Fibroblast of skin of right biceps (primary cell): ENCODE measurements at places on chromosomes 11 and 22.
A peak's percentile ranks its signal among the peaks of the same experiment; 100 is the strongest.

DNA sequence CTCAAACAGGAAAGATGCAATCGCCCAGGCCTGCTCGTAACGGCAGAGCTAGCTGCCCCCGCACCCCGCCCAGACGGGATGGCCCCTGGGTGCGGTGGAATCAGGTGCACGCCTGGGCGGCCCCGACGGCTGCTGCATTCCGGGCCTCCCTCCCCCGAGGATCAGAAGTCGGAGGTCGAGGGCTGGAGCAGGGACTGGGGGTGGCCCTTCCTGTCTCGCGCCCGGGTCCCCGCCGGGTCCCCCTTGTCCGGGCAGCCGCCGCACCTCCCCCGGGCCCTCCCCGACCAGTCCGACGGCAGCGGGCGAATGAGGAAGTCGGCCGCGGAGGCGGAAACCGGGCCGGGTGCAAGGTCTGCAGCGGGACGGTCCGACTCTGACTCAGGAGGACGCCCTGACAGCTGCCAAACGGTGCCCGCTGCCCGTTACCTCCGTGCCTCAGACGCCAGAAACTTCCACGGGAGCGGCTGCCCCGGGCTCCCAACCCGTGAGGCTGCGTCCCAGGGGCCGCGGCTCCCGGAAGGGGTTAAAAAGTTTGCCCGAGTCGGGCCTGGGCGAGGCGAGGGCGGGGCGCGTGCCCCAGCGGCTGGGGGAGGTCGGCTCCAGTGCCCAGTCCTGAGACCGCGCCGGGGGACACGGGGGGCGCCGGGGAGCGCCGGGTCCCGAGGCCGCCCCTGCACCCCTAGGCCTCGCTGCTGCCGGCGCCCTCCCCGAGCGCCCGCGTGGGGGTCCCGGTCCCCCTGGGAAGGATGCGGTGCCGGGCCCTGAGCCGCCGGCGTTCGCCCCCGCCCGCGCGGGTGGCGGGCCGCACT lies 663 bp downstream of the MYH9 start:
- no peak for DNase-seq

GRCh38 chr11:126891556-126892217 lies 108.9 kb downstream of the KIRREL3 start:
- DNase-seq: no peak

DNA sequence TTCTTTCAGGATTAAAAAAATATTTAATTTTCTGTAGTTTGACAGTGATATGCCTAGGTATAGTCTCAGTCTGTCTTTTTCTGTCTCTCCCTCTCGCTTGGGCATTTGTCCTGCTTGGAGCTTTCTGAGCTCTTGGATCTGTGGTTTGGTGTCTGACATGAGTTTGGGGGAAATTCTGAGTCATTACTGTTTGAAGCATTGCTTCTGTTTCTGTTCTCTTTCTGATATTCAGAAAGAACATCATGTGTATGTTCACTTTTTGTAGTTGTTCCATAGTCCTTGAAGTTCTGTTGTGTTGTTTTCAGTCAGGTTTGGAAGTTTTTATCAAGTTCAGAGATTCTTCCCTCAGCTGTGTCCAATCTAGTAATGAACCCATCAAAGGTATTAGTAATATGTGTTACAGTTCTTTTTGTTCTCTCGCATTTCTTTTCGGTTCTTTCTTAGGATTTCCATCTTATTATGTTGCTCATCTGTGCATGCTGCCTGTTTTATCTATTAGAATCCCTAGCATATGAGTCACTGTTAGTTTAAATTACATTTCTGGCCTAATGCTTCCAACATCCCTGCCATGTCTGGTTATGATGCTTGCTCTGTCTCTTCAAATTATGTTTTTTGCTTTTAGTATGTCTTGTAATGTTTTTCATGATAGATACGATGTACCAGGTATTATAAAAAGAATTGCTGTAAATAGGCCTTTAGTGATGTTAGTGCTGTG lies 48.4 kb downstream of the DDX10 start:
- DNase-seq: peak; percentile 58

GRCh38 chr22:30921108-30921507 lies 47.5 kb downstream of the MORC2 start:
- DNase-seq: no peak

DNA sequence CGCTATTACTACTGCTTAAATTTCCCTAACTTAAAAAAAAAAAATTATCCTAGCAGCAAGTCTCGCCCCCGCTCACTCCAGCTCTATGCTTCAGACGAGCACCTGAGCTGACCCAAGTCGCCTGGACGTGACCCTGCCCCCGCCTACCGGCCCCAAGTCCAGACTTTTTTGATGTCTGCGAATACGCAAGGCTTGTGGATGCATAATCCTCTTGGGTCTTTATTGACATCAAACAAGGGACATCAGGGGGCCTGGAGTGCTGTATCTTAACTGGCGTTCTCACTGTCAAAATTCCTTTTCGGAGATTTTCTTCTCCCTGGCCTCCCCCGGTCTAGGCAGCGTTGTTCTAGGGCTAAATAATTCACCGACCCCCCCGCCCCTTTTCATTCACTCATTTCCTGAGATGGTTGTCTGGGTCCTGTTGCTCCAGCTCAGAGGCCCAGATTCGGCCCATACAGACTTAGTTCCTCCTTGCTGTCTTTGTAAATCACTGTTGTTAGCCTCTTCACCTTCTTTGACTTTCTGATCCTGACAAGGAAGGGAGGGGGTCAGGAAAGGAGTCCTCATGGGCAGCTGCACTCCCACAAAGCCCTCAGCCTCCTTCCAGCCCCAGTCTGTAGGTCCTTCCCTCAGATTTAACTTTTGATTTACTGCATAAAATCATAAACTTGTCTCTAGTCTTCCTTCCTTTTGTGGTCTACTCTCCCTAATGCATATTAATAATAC lies 601 bp upstream of the LRP4 start:
- no peak for DNase-seq

GRCh38 chr22:39746600-39747262 lies 146.8 kb downstream of the ENTHD1 start:
- DNase-seq: no peak

DNA sequence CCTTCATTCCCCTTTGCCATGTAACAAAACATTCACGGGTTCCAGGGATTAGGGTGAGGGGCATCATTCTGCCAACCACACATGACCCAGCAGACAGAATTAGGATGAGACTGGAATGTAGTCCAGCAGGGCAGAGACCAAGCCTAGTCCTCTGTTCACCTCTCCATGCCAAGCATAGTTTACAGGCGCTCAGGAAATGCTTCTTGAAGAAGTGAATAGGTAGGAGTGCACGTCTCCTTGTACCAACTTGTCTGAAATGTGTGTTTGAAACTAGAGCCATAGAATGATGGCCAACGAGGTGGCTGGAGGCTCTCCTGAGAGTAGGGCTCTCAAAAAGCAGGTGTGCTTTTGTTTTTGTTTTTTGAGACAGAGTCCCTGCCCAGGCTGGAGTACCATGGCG lies 8.2 kb downstream of the SPINDOC start:
- no peak for DNase-seq

DNA sequence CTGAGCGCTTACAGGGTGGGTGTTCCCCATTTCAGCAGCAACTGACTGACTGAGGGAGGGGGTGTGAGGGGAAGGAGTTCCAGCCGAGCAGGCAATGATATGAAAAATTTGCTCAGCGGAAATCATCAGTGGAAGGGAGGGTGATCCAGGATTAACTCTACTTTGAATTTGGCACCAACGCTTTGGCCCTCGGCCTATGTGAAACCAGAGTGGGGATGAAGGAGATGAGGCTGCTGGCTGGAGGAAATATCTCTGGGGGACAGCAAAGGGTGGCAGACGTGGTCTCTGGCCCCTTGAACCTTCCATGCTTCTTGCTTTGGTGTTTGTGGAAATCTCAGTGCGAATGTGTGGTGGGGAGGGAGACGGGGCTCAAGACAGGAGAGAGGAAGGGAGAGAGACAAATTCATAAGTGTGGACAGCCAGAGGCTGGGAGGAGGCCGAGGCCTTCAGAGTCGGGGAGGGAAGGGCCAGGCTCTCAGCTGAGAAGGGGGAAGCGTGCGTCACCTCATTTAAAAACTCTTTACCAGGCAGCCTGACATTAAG lies 83.6 kb downstream of the FDX1 start:
- DNase-seq: no peak

- DNase-seq: no peak
Observed at GRCh38 chr22:44881624-44882023, 128.2 kb downstream of the PHF21B start.

DNA sequence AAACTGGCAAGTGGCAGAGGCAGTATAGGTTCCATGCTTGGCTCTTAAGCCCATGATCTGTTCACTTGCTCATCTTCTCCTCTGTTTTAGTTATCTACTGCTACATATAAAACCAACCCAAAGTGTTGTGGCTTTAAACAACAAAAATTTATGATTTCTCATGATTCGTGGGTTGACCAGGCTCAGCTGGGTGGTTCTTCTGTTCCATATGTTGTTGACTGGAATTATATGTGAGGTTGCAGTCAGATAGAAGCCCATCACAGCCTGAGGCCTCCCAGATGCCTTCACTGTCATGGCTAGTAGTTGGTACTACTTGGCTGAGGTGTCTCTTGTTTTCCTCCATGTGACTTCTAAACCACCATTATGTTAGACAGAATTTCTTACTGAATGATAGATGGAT lies 632.6 kb downstream of the NELL1 start:
- DNase-seq: no peak

- DNase-seq: no peak
Observed at GRCh38 chr22:49371325-49372110, 456.2 kb downstream of the BRD1 start.

DNA sequence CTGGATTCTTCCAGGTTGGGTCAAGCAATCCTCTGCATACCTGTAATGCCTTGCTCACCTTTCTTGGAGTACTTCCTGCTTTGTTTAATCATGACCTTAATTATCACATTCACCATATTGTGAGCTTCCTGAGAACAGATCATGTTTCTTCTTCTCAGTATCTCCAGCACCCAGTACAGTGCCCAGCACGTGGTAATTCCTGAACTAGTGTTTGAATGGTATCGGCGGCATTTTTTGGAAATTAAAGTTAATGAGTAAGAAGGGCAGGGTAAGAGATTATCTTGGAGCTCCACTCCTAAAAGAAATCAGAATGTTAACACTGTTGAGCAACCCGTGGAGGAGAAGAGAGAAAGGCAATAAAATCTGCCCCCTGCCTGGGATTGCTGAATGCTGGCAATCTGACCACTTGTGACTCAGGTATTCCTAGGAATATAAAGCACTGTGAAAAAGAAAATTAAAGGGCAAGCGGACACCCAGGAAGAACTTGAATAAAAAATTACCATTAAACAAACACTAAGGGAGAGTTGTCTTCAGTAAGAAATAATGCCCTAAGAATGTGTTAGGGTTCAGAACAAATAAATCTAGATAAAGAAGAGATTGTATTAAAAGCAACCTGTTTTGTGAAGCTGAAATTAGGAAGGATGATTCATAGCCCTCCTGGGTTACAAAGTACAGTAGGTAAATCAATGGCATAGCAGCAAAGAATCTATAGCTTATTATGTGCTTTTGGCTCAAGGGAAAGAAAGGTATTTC lies 92.9 kb downstream of the PDHX start:
- DNase-seq: peak; percentile 81

GRCh38 chr11:78066471-78066870 lies 2.8 kb downstream of the THRSP start:
- no peak for DNase-seq

DNA sequence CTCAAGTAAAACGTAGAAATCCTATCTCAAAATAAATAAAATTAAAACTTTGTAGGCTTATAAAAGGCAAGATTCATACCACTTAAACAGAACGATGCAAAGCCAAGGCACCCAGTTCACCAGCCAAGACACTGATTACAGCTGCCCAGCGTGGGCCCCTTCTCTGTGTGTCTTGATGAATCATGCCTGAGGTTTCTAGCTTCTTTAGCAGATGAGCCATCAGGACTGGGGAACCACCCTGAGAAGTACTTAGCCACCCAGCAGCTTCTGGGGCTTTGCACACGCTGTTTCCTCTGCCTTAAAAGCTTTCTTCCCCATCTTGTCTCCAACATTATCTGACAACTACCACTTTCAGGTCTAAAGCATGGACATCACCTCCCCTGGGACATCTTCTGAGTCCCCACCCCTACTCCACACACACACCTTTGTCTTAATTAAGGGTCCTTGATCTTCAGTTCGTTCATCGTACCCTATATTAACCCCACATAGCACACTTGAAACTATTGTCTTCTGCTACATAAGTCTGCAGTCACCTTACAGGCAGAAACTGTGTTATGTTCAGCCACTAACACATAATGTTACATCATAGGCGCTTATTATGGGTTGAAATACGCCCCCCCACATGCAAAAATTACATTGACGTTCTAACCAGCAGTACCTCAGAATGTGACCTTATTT lies 8.7 kb upstream of the LAYN start:
- peak; percentile 93 for DNase-seq

GRCh38 chr11:134349109-134349801 lies 17.5 kb downstream of the GLB1L2 start:
- no peak for DNase-seq
